ENCODE measurements at places on chromosomes 6 and 20. TPM values are rescaled to one million over a fixed set of nuclear protein-coding genes. Genes with fewer than 3 reads are reported as not detected.

The RIPOR3 gene
- total RNA-seq = 4.5 TPM

DNA sequence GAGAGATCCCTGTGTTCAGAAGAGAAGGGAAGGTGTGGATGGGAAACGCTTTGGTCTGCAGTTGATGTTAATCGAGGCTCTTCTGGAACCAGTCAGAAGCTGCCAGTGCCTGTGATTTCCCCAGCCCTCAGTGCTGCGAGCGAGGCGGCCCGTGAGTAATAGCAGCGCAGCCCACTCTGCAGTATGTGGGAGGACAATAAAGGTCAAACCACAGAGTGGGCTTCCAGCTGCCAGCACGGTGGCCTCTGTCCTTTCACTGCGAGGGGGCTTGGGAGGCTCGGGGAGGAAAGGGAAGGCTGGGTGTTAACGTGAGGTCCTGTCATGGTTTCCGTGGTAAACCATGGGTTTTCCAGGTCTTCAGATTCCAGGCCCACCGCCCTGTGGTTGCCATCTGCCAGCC, 32.3 kb upstream of the TAGAP start:
- DNase-seq = no peak
- no peak overlapping the region for H3K4me3 ChIP-seq
- no peak overlapping the region for H3K27ac ChIP-seq
- no peaks in the 10 kb centered on the region for H3K4me1 ChIP-seq

GRCh38 chr6:108875161-108875555, 26.9 kb downstream of the ARMC2 start:
- H3K4me3 ChIP-seq = no peak overlapping the region
- no peak overlapping the region for H3K27ac ChIP-seq
- H3K27me3 ChIP-seq = no peaks in the 10 kb centered on the region
- no peaks in the 10 kb centered on the region for H3K36me3 ChIP-seq
- no peak for DNase-seq

The LY6G6D gene
- total RNA-seq = not detected

DNA sequence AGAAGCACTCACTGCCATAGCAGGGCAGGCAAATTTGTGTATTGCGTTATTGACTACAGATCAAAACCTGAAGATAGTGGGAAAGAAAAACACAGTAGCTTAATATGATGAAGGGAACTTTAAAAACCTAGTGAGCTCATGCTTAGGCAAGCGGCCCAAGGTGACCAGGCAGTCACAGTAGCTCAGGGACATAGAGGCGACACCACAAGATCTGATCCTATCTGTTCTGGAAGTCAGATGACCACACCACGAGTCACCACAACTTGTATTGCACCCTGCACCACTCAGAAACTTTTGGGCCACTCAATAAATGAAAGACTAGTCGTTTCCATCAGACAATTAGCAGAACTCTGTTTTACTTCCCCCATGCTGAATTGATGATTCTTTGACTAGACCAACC, 4.9 kb downstream of the CLIC5 start:
- H3K4me1 ChIP-seq = peaks cover 12% of the 10 kb centered on the region
- H3K36me3 ChIP-seq = no peaks in the 10 kb centered on the region
- DNase-seq = no peak
- no peak overlapping the region for H3K27ac ChIP-seq
- H3K27me3 ChIP-seq = peaks cover 14% of the 10 kb centered on the region
- H3K4me3 ChIP-seq = no peak overlapping the region

The OR14J1 gene
- not detected for total RNA-seq

The CRIP3 gene
- 46.3 TPM for total RNA-seq

The ZNF334 gene
- total RNA-seq = 15.9 TPM

DNA sequence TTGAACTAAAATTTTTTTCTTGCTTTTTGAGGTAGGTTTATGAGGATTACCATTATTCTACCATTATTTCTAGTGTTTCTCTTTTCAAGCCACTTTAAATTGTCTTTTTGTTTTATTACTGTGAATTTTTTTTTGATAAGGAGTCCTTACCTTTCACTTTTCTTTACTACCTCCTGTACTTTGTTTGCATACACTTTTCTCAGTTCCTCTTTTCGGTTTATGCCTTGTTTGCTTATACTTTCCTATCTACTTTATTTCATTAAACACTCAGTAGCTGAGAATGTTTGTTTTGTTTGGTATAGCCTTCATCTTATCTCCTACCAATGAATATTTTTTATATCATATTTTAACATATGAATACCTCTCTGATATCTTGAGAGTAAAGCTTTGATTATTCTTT, 147.9 kb downstream of the TFAP2B start:
- H3K4me3 ChIP-seq = no peak overlapping the region
- H3K27ac ChIP-seq = no peak overlapping the region
- no peaks in the 10 kb centered on the region for H3K36me3 ChIP-seq
- H3K4me1 ChIP-seq = no peaks in the 10 kb centered on the region

The HECA gene
- total RNA-seq = 8.9 TPM

DNA sequence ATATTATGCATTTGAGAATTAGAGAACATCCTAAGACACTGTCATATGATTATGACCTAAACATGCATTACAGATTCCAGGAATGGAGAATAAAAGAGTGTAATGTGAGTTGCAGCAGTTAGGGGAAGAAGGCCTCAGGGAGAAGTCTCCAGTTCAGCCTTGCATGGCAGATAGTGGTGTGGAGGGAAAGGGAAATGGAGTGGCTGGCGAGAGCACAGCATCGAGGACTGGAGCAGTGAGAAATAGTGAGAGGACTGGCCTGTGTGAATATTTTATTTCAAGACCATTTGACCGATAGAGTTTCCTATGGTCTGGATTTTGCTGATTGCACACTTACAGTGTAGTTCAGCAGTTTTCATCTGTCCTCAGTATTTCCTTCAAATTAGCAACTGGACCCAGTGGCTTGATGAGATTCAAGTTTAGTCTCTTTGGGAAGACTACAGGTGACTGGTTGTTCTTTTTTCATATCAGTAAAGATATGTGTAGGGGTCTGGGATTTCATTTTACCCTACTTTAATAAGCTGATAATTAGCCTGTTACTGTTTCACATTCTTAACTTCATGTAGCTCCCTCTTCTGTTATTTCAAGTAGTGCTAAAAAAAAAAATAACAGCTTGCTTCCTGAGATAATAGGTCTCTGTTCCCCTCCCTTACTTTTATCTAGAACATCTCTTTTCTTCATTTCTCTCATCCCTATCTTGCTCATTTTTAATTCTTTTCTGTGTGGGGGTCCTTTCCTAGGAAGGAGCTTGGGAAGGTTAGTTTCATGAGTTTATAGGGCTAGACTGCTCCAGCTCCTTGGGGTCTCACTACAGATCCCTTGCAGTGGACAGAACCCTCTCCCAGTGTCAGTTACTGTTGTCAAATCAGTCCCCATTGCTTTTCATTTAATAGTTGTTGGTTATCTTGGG, 27.9 kb downstream of the BLTP3A start:
- no peak overlapping the region for H3K27ac ChIP-seq
- no peak overlapping the region for H3K4me3 ChIP-seq
- peaks cover 3% of the 10 kb centered on the region for H3K36me3 ChIP-seq
- H3K4me1 ChIP-seq = no peaks in the 10 kb centered on the region

DNA sequence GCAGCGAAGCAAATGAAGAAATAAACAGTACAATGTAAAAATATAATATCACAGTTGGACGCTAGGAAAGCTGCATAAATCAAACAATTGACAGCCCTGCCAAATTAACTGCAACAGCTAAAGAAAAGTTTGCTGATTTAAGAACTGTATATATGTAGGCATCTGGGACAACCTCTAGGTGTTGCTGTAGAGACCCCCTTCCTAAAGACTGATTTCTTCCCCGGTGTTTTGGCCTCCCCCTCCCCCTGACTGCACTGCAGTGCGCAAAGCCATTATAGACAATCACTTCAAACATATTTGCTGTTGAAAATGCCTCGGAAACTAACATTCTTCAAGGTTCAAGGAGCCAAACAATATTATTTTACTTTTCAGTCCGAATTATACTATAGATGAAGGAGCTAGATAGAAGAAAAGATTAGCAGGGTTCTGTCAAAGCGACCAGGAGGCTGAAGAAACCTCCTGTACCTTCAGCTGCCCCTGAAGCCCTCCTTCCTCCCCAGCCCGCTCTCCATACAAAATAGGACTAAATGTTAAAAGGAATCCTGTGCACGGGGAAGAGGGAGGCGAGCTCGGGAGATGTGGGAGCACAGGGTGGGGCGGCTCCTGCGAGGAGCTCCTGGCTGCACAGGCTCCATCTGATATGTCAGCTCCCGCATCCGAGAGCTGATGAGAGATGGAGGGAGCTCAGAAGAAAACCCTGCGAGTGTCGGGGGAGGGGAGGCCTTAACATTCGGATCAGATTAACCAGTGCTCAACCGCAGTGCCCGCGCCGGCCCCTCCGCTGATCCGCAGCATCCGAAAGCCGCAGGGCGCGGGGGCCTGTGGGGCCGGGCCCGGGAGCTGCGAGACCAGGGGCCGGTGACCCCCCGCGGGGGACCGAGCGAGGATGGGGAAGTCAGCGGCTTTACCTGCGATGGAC, 822 bp downstream of the ELOVL4 start:
- no peak for DNase-seq
- H3K27ac ChIP-seq = no peak overlapping the region
- H3K36me3 ChIP-seq = no peaks in the 10 kb centered on the region
- H3K4me1 ChIP-seq = peaks cover 10% of the 10 kb centered on the region

DNA sequence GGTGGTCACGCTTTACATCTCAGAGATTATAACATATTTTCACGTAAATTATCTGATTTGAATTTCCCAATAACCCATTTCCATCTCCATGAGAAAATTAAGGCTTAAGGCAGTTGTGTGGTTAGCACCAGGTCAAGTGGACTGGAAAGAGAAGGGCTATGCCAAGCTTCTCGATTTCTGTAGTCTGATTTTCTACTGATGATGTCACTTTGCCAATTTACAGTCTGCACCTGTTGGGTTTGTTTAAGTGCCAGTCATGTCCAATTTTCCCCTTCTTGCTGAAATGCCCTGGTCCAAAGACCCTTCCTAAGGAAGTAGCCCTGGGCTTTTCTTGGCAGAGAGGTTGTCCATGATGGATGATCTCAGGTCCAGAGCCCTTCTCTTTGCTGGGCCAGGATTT, 562.3 kb upstream of the BTBD3 start:
- no peak for DNase-seq
- H3K4me3 ChIP-seq = no peak overlapping the region
- no peaks in the 10 kb centered on the region for H3K36me3 ChIP-seq
- peaks cover 3% of the 10 kb centered on the region for H3K4me1 ChIP-seq
- no peak overlapping the region for H3K27ac ChIP-seq
- no peaks in the 10 kb centered on the region for H3K27me3 ChIP-seq

DNA sequence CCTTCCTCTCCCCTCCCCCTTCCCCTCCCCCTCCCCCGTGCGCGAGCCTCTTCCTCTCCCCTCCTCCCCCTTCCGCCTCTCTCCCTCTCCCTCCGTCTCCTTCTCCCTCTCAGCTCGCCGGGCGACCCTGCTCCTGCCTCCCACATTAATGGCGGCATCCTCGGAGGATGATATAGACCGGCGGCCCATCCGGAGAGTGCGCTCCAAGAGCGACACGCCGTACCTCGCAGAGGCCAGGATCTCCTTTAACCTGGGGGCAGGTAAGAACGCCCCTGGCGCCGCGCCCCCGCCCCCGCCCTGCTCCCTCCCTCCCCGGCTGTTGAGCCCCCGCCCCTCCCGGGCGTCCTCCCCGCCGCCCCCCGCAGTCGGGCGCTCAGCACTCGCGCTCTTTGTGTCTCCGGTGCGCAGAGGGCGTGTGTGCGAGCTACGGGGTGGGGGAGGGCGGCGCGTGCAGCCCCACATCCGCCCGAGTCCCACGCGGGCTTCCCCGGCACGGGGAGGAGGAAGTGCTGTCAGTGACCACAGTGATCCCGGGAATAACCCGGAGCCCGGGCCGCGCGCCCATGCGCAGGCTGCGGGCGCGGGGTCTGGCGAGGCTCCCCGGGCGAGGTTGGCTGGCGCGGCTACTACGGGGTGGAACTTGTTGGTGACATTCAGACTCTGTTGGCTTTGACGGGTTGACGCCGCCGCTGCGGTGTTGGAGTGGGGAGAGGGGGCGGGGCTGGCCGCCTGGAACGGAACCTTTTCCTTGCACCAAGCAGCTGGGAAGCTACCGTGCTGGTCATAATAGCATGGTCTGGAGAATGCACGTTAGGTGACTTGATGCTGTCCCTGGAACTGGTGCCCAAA, 33.2 kb downstream of the PHACTR1 start:
- peak overlapping the region; percentile 76 for H3K4me3 ChIP-seq
- H3K27ac ChIP-seq = no peak overlapping the region
- peaks cover 3% of the 10 kb centered on the region for H3K4me1 ChIP-seq
- DNase-seq = peak; percentile 81
- no peaks in the 10 kb centered on the region for H3K36me3 ChIP-seq
- peaks cover 4% of the 10 kb centered on the region for H3K27me3 ChIP-seq

The EFCAB8 gene
- total RNA-seq = 0.20 TPM

The TPX2 gene
- 125 TPM for total RNA-seq

- H3K4me1 ChIP-seq = no peaks in the 10 kb centered on the region
- no peaks in the 10 kb centered on the region for H3K36me3 ChIP-seq
- no peak overlapping the region for H3K27ac ChIP-seq
- no peaks in the 10 kb centered on the region for H3K27me3 ChIP-seq
- H3K4me3 ChIP-seq = no peak overlapping the region
Measured at GRCh38 chr20:24316731-24317130, 152.7 kb upstream of the SYNDIG1 start.

GRCh38 chr6:104597541-104598050, 262.1 kb downstream of the HACE1 start:
- H3K36me3 ChIP-seq = no peaks in the 10 kb centered on the region
- H3K27me3 ChIP-seq = no peaks in the 10 kb centered on the region
- H3K27ac ChIP-seq = no peak overlapping the region
- H3K4me3 ChIP-seq = no peak overlapping the region
- no peak for DNase-seq

DNA sequence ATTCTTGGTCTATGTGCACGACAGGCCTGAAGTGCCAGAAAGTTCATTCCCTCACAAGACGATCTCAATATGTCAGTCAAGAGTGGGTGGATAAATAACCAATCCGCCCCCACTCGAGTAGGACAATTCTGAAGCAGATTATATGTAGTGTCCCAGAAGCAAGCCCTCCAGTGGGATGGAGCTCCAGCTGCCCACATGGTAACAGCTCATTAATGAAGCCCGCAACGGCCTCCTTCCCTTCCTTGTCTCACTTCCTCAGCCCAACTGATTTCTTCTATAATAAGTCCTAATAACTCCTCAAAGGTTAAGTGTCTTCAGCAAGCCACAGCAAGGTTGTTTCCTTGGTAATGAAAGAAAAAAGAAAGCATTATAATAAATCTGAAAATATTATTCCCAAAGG, 82.1 kb upstream of the F13A1 start:
- H3K27ac ChIP-seq = no peak overlapping the region
- no peaks in the 10 kb centered on the region for H3K36me3 ChIP-seq
- no peak overlapping the region for H3K4me3 ChIP-seq
- DNase-seq = no peak
- no peaks in the 10 kb centered on the region for H3K4me1 ChIP-seq

The POU5F1 gene
- 2,533 TPM for total RNA-seq

The NFS1 gene
- total RNA-seq = 26.1 TPM

GRCh38 chr20:61057443-61058121, 194.5 kb upstream of the CDH4 start:
- no peaks in the 10 kb centered on the region for H3K4me1 ChIP-seq
- no peak for DNase-seq
- H3K27me3 ChIP-seq = peaks cover 8% of the 10 kb centered on the region
- H3K27ac ChIP-seq = no peak overlapping the region
- H3K4me3 ChIP-seq = no peak overlapping the region

GRCh38 chr20:46698788-46699187, 9.5 kb upstream of the TP53RK start:
- H3K4me3 ChIP-seq = no peak overlapping the region
- H3K36me3 ChIP-seq = no peaks in the 10 kb centered on the region
- no peak for DNase-seq
- no peak overlapping the region for H3K27ac ChIP-seq
- no peaks in the 10 kb centered on the region for H3K27me3 ChIP-seq

The ENPP5 gene
- total RNA-seq = 7.8 TPM

The AGER gene
- total RNA-seq = 9.6 TPM

The DEFB125 gene
- total RNA-seq = not detected

Data from H1 (cell line).